ENCODE measurements at places on chromosomes 2 and 18.

DNA sequence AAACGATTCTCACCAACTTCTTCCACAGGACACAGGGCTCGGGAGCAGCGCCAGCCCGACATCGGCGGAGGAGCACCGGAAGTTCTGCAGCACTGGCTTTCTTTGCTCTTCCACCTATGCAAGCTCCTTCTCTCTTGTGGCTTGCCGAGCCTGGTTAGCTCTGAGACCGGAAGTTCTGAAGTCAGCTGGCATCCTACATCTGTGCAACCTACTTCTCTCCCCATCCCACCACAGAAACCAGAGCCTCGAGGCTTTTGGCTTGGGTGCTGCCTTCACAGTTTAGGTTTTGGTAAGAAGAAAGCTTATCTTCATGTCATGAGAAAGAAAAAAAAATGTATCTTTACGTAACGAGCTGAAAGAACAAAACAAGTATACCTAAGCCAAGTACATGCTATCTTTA, 111.7 kb downstream of the ANKRD44 start:
- peak; percentile 84 for DNase-seq

DNA sequence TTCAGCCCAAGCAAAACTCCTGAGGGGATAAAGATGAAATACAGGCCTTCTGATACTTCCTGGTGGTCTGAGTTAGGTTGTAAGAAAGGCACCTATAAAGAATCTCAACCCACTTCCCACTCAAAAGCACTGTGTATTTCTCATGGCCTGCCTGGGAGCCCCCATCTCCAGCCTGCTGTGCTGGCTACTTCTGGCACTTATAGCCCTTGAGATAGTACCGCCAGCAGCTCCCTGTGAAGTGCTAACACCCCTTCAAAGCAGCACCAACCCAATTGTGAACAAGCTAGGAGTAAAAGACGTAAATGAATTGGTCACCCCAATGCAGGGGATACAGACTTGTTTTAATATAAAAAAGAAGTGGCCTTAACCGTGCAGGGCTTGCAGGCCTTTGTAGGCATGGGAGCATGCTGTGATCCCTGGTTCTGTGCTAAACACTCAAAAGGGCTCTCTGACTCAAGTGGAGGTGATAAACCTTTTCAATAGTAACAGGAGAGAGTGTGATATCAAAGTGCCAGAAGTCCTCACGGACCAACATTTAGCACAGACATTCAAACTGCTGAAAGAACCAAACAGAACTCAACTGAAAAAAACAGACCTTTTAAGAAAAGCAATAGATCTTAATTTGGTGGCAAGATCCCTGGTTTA, 80.8 kb downstream of the RTN4 start:
- DNase-seq, result no peak

DNA sequence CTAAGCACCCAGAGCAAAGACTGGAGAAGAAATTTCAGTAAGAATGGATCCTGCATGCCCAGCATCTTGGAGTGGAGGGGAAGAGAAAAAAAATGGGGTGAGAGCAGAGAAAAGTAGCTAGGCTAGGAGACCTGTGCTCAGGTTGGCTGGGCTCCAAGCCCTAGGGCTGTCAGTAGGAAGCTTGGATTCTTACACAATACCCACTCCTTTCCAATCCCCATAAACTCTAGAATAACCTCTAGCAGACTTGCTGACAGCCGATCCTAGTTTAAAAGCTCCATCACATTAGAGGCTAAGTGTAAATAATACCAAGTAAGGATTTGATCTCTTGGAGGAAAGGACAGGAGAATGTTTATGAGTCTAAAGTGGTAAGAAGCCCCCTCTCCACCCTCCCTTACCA, 46.2 kb upstream of the NABP1 start:
- peak; percentile 32 for DNase-seq

DNA sequence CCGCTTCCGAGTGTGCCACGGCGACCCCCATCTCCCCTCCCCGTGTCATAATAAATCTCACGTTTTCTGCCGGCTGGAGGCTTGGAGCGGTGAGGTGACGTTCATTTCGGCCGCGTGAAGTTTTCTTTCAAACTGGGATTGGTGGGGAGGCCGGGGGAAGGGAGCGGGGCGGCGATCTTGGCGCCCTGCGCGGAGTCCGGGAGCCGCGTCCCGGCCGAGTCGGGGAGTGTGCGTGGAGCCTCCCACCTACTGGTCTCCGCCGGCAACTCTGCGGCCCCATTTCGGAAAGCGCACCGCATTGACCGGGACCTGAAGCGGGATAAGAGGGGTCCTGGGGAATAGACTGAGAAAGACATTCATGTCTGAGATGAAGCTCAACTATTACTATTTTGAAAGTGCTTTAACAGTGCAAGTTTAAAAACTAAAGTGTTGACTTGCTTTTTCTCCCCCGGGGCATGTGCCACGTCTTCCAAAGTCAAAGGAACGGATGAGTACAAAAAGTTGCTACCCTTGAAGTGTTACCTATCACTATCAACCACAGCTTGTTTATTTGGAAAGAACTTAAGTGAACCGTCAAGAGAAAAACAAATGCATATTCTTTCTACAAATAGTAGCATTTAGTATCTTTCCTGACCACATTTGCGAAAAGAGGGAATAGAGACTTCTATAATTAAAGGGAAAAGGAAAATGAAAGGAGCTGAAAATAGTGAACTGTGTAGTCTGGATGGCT, 818 bp upstream of the IKZF2 start:
- DNase-seq, result peak; percentile 82

DNA sequence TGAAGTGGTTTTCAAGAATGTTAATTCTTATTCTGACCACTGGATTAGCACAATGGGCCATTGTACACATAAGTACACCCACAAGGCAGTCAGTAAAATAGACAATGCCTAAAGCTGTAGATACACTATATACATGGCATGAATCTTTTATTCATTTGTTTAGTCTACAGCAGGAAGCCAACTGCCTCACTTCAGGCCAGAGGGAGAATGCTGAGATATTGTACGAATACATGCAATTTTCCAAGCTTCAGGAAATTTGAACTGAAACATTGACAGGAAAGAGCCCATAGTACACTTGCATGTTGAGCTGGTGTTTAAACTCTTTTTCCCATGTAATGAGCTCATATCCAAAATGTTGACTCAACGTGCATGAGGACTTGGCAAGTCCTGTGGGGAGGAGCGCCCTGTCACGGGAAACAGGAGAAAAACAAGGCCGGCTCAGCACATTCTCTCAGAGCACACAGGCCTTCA, 111.6 kb upstream of the CYP1B1 start:
- DNase-seq, result peak; percentile 44
